Endothelial cell (in vitro differentiated cells): ENCODE measurements at places on chromosomes 11 and 22. TPM values are rescaled to one million over a fixed set of nuclear protein-coding genes. Genes with fewer than 3 reads are reported as not detected.
A peak's percentile ranks its signal among the peaks of the same experiment; 100 is the strongest.

GRCh38 chr11:76830639-76831327 is 29.9 kb upstream of the ACER3 start:
- DNase-seq: no peak

GRCh38 chr11:33775832-33776470 is 1.6 kb upstream of the FBXO3 start:
- no peak for DNase-seq

- DNase-seq: no peak
Observed at GRCh38 chr11:83671289-83671688, 385.1 kb upstream of the CCDC90B start.

DNA sequence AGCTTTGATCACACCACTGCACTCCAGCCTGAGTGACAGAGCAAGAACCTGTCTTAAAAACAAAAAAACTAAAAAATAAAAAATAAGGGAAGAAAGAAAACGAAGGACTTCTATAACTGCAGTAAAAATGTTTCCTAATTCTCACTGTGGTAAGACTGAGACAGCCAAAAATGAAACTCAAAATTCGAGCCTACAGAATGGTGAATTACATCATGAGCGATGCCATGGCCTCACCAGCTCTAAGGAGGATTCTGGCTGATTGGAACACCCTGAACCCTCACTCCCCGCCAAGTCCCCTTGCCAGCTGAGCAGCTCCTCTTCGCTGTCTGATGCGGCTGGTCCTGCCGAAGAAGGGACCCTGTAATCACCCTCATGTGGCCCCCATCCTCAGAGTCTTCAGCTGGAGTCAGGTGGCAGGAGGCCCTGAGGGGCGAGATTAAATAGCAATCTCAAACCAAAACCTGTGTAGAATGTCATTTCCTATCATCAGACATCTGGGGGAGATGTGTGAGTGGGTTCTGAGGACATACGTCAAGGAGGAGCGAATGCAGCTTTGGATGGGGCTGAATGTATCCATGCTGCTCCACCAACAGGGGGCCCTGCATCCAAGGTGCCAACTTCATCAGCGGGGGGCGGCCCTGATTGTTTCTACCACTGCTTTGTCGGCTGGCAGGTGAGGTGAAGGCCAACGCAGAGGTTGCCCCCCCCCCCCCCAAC is 29.2 kb downstream of the PDGFB start:
- no peak for DNase-seq

GRCh38 chr22:42764895-42765363 is 44.3 kb upstream of the A4GALT start:
- DNase-seq: no peak

DNA sequence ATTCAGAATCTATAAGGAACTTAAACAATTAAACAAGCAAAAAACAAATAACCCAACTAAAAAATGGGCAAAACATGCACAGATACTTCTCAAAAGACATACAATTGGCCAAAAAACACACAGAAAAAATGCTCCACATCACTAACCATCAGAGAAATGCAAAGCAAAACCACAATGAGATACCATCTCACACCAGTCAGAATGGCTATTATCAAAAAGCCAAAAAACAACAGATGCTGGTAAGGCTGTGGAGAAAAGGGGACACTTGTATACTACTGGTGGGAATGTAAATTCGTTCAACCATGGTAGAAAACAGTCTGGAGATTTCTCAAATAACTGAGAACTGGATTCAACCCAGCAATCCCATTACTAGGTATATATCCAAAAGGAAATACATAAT is 24.8 kb downstream of the ENTHD1 start:
- no peak for DNase-seq

APLP2 gene
- total RNA-seq: 815 TPM

DNA sequence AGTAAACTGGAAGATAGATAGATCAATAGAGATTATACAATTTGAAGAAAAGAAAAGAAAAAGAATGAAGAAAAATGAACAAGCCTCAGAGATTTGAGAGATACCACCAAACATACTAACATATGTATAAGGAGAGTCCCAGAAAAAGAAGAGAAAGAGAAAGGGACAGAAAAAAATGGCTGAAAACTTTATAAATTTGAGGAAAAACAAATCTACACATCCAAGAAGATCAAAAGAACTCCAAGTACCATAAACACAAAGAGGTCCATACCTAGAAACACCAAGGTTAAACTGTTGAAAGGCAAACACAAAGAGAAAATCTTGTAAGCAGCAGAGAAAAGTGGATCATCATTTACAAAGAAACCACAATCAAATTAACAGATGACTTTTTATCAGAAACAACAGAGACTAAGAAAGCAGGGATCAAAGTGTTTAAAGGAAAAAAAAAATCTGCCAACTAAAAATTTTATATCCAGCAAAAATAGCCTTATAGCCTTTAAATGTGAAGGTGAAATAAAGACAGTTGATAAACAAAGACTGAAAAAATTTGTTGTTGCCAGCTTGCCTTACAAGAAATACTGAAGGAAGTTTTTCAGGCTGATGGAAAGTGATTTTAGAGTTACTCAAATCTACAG is 11.8 kb upstream of the AKIP1 start:
- DNase-seq: no peak

CBX7 gene
- 3.5 TPM for total RNA-seq

CD3E gene
- not detected for total RNA-seq

SLC17A6 gene
- not detected for total RNA-seq

CBL gene
- total RNA-seq: 47.5 TPM

GRCh38 chr11:127643268-127644058 is 642.9 kb upstream of the KIRREL3 start:
- DNase-seq: no peak

GRCh38 chr11:133947321-133947756 is 9.4 kb downstream of the IGSF9B start:
- peak; percentile 81 for DNase-seq

DNA sequence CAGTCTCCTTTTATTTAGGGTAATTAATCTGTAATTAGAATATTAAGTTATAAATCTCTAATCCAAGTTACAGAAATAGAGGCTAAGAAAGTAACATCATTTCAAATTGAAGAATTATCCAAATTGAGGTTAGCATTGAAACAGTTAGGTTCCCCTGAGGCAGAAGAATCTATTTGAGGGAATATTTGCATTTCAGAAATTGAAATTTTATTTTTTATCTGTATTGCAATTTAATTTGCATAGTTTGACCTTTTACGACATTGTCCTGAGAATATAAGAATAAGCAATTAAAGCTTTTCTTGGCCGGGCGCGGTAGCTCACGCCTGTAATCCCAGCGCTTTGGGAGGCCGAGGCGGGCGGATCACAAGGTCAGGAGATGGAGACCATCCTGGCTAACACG is 27.6 kb downstream of the DDIAS start:
- no peak for DNase-seq

CARNS1 gene
- total RNA-seq: not detected

PTPRJ gene
- total RNA-seq: 1.6 TPM

DNA sequence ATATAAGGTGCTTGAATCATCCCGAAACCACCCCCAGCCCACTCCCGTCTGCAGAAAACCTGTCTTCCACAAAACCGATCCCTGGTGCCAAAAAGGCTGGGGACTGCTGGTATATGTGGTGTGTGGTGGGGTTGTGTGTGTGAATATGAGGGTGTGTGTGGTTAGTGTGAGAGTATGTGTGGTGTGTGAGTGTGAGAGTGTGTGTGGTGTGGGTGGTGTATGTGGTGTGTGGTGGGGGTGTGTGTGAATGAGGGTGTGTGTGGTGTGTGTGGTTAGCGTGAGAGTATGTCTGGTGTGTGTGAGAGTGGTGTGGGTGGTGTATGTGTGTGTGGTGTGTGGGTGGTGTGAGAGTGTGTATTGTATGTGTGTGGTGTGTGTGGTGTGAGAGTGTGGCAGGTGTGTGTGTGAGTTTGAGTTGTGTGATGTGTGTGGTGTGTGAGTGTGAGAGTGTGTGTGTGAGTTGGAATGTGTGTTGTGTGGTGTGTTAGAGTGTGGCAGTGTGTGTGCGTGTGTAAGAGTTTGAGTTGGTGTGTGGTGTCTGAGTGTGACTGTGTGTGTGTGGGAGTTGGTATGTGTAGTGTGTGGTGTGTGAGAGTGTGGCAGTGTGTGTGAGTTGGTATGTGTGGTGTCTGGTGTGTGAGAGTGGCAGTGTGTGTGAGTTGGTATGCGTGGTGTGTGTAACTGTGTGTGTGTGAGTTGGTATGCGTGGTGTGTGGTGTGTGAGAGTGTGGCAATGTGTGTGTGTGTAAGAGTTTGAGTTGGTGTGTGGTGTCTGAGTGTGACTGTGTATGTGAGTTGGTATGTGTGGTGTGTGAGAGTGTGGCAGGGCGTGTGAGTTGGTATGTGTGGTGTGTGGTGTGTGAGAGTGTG is 6.5 kb downstream of the UPK3A start:
- DNase-seq: no peak

DNA sequence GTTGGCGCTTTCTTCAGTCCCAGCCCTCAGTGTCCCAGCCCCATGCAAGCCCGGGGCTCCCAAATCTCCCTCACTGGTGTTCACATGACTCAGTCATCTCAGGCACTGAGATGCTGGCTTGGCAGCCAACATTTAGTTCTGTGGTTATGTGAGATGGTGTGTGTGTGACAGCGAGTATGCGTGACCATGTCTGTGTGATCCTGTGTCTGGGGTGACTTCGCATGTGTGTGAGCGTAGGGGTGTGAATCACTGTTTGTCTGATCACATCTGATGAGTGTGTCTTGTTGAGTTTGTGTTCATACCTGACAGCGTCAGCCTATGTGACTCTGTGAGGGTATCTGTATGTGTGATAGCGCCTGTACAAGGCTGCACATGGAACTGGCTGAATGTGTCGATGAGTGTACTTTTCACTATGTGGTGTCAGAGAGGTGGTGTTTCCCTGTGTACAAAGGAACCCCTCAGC is 16.2 kb downstream of the CREB3L1 start:
- no peak for DNase-seq

ZP1 gene
- total RNA-seq: not detected

DNA sequence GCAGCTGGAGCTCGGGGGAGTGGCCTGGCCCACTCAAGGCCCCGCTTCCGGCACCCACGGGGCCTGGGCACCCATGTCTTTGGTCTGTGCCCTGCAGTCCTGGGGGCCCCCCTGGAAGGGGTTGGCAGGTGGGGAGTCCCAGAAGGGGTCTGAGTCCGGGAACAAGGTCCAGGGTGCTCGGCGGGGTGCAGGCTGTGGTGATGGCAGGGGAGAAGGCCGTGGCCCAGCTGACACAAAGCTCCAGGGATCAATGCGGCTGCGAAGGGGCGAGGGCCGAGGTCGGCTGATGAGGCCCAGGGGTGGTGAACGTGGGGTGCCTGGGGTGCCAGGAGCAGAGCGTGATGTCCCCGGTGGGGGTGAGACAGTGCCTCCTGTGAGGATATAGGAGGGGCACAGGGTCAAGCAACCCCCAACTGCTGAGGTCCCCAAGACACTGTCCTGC is 2.7 kb upstream of the KCNK7 start:
- no peak for DNase-seq

DNA sequence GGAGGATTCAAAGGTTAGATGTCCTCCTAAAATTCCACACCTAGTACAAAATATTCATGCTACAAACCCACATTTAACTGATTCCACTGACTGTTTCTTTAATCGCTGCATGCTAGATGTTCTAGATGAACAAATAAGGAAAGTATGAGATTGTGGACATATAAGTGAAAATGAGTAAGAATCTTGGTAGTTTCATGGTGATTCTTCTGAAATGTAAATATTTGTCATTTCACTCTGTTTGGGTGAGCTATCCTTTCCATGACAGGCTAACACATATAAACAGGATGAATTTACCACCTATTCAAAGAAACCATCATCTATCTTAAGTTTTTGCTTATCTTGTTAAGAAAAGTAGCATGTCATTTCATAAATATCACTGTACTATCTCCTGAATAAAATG is 14.8 kb downstream of the OR5B3 start:
- no peak for DNase-seq

DNA sequence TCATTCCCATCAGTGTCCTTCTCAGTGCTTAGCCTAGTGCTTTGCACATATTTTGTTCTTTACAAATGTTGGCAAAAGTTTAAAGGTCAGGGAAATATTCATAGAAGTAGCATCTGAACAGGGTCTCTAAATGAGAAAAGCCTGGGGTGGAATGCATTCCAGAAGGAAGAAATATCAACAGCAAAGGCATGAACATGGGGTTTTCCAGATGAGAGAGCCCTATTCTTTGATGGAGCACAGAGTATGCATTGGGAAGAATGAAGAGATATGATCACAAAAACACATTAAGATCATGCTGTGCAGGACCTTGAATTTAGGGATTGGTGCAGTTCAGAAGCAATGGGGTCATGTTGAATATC is 140.2 kb downstream of the SNX19 start:
- DNase-seq: no peak

APOL5 gene
- total RNA-seq: not detected

DGCR6 gene
- total RNA-seq: 1.1 TPM

GRCh38 chr22:31585161-31585859 is 76.7 kb downstream of the PISD start:
- DNase-seq: no peak

LRRC32 gene
- total RNA-seq: 22.0 TPM

NUP98 gene
- total RNA-seq: 59.9 TPM

- DNase-seq: no peak
Observed at GRCh38 chr11:5362017-5362625, 10.8 kb downstream of the OR51B6 start.

- DNase-seq: no peak
Observed at GRCh38 chr22:42695294-42695693, 25.4 kb downstream of the A4GALT start.

SMIM35 gene
- not detected for total RNA-seq

- no peak for DNase-seq
Observed at GRCh38 chr11:19453651-19454257, 213.0 kb upstream of the E2F8 start.

OR51B4 gene
- 0.49 TPM for total RNA-seq

GRCh38 chr22:31983911-31984656 is 39.7 kb downstream of the YWHAH start:
- no peak for DNase-seq

TBX10 gene
- not detected for total RNA-seq

GGTLC3 gene
- total RNA-seq: 0.56 TPM

OR5T2 gene
- not detected for total RNA-seq

DNA sequence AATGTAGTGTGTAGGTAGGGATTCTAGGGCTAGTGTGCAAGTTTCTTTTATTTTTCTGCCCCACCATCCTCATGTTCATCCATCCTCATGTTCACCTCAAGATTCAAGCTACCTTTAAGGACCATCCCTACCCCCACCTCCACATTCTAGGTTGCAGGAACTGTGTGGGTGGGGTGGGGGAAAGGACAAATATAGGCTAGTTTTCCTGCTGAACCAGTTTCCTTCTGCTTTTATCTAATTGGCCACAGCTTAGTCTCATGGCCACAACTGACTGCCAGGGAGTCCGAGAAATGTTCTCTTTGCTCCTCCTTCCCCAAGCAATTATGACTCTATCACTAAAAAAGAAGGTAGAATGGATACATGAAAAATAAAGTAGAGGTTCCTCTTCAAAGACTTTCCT is 179.0 kb upstream of the LARGE1 start:
- DNase-seq: no peak

DNA sequence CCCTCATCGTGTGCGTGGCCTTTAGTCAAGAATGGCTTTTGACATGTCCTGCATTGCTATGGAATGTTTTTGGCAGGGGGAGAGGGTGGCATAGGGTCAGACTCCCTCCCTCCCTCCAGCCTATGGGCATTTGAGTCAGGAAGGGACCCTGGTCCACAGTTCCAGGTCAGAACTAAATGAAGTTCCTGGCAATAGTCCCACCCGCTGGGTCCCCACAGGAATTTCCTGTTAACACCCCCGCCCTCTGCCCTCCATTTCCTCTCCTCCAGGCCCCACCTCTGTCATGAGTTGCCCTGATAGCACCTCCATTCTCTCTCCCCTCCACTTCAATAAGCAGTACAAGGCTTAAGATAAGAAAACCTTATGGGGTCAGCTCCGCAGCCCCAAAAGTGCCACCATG is 40.8 kb upstream of the LMO2 start:
- no peak for DNase-seq

CNTN5 gene
- total RNA-seq: 0.15 TPM
